ENCODE measurements at places on chromosomes 7 and 10.

DNA sequence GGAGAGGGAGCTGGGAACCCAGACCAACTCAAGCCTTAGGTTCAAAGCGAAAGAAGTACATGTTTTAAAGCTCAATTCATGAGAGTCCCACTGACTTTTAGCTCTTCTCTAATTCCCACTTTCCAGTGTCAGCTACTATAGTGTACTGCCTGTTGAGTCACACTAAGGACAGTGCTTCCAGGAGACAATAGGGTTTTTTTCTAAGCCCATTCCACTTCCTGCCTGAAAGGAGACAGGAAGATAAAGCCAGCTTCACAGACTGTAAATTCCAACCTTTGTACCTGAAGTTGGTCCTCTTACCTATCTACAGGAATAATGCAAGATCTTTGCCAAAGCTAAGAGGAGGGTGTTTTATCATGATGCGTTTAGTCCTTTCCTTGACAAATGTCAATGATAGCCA lies 4.4 kb downstream of the MSRB2 start:
- no peaks in the 10 kb centered on the region for H3K27me3 ChIP-seq
- H3K4me1 ChIP-seq = peaks cover 26% of the 10 kb centered on the region
- H3K36me3 ChIP-seq = no peaks in the 10 kb centered on the region
- H3K4me3 ChIP-seq = no peak overlapping the region
- no peak overlapping the region for H3K27ac ChIP-seq
- no peak for DNase-seq

GRCh38 chr10:133405844-133406527 lies 12.0 kb downstream of the MTG1 start:
- H3K27me3 ChIP-seq = no peaks in the 10 kb centered on the region
- H3K4me3 ChIP-seq = no peak overlapping the region
- DNase-seq = no peak
- H3K36me3 ChIP-seq = peaks cover 51% of the 10 kb centered on the region
- H3K4me1 ChIP-seq = peaks cover 42% of the 10 kb centered on the region

- no peak for DNase-seq
- H3K27me3 ChIP-seq = no peaks in the 10 kb centered on the region
- peak overlapping the region; percentile 93 for H3K27ac ChIP-seq
- peaks cover 38% of the 10 kb centered on the region for H3K4me1 ChIP-seq
Observed at GRCh38 chr10:102121739-102122372, 1.7 kb upstream of the LDB1 start.

GRCh38 chr10:92131275-92131820 lies 159.5 kb downstream of the CPEB3 start:
- no peak overlapping the region for H3K4me3 ChIP-seq
- H3K27me3 ChIP-seq = no peaks in the 10 kb centered on the region
- H3K4me1 ChIP-seq = no peaks in the 10 kb centered on the region

DNA sequence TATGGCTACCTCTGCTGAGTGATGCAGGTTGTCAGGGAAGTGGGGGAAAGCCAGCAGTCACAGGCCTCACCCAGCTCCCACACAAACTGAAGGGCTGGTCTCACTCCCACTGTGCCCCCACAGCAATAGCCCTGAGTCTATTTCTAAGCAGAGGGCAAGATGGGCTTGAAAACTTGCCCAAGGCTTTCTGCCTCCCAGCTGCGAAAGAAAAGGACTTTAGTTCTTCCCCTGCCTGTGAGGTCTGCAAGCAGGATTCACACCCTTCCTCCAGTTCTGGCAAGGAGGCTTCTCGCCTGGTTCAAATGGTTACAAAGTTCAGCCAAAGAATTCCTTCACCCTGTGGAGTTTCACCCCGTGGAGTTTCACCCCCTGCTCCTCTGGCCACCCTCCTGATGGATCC lies 63.3 kb upstream of the PRLHR start:
- no peak overlapping the region for H3K27ac ChIP-seq
- H3K4me3 ChIP-seq = peak overlapping the region; percentile 3
- H3K36me3 ChIP-seq = no peaks in the 10 kb centered on the region
- peaks cover 17% of the 10 kb centered on the region for H3K4me1 ChIP-seq

DNA sequence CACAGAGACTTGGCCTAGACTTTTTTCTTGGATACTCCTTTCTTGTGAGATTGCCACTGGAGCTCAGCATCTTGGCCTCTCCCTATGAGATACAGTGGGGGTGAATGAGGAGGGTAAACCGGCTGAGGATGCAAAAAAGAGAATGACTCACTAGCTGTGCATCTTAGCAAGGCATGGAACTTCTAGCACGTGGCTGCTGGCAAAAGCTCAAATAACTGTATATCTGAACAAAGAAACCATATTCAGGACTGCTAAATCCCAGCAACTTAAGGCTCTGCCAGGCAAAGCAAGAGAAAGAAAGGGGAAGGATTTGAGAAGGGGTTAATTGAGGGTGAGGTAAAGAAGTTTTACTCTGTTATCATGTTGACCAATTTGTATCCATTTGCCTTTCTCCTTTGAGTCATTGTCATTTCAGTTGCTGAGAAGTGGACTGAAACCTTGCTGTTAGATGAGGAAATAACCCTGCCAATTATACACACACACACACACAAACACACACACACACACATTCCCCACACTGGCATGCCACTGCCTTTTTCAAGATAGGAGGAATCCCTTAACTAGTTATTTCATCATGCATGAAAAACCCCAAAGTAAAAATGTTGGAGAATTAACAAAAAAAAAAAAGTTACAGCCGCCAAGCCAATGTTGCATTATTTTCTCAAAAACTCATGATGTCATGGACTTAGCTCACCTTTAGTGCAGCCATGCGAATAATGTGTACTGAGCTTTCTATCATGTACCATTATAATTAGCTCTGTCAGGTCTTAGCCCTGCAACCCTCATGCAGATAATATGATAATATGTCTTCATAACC lies 997.3 kb downstream of the LRMDA start:
- H3K27me3 ChIP-seq = no peaks in the 10 kb centered on the region
- DNase-seq = no peak
- no peaks in the 10 kb centered on the region for H3K36me3 ChIP-seq
- no peak overlapping the region for H3K27ac ChIP-seq

- DNase-seq = no peak
- H3K27me3 ChIP-seq = no peaks in the 10 kb centered on the region
Observed at GRCh38 chr10:30990971-30991646, 40.6 kb downstream of the ZNF438 start.

DNA sequence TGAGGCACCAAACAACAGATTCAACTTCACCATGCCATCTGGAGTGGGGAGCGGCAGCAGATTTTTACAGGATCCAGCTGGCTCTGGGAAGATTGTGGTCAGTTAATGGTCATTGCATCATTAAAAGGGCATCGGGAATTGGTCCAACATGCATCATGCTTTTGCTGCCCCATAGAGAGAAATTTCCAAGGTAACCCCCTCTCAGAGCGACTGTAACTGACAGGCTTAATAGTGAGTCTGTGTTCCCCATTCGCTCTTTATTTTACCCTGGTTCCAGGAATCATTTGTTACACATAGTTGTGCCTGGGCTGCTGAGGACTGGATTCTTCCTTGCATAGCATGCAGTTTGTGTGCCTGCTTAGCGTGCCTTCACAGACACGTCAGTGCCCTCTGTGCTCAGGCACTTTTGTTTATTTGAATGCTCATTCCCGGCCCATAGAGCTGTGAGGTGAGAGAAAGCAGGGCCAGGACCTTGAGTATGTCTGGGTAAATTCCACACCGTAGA lies 49.9 kb downstream of the CDHR3 start:
- no peak overlapping the region for H3K27ac ChIP-seq
- no peak overlapping the region for H3K4me3 ChIP-seq
- DNase-seq = no peak

- DNase-seq = no peak
- H3K27ac ChIP-seq = peak overlapping the region; percentile 89
- H3K36me3 ChIP-seq = peaks cover 5% of the 10 kb centered on the region
- peak overlapping the region; percentile 69 for H3K4me3 ChIP-seq
- H3K27me3 ChIP-seq = no peaks in the 10 kb centered on the region
Observed at GRCh38 chr10:88271761-88272543, 311.2 kb downstream of the RNLS start.

GRCh38 chr7:70616211-70616610 lies 515.7 kb upstream of the GALNT17 start:
- peaks cover 6% of the 10 kb centered on the region for H3K4me1 ChIP-seq
- no peak overlapping the region for H3K27ac ChIP-seq
- H3K36me3 ChIP-seq = no peaks in the 10 kb centered on the region
- no peak for DNase-seq

Data from effector memory CD8-positive, alpha-beta T cell (primary cell).